NB4 (cell line): ENCODE measurements at places on chromosomes 16 and 17.

DNA sequence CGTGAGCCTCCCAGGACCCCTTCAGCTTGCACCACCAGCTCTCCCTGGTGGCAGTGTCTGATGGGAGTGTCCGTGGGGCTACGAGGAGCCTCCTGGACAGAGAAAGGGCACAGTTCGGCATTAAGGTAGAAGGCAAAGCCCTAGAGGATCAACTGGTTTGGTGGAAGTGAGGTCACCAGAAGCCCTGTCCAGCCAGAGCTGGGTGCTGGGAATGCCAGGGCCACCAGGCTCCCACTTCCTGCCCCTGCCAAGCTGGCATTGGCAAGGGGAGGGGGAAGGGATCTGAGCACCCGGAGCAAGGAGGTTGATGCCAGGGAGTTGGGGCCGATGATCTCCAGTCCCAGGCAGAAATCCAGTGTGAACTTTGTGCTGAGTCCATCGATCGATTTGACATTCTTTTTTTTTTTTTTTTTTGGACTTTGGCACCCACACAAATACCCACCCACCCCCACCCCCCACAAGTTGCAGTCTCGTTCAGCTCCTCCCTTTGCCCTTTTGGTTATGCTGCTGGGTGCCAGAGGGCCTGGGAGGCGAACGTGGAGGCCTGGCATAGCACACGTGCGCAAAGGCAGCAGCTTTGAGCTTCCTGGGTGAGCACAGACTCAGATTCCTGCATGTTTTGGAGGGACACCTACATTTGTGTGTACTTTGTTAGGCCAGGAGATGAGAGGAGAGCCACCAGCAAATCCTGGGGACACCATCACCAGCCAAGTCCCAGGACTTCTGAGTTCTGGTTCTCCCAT lies 2.1 kb downstream of the NHERF1 start:
- DNase-seq, result peak; percentile 47

- DNase-seq, result no peak
Measured at GRCh38 chr16:2929693-2930092, 18.0 kb downstream of the FLYWCH1 start.

DNA sequence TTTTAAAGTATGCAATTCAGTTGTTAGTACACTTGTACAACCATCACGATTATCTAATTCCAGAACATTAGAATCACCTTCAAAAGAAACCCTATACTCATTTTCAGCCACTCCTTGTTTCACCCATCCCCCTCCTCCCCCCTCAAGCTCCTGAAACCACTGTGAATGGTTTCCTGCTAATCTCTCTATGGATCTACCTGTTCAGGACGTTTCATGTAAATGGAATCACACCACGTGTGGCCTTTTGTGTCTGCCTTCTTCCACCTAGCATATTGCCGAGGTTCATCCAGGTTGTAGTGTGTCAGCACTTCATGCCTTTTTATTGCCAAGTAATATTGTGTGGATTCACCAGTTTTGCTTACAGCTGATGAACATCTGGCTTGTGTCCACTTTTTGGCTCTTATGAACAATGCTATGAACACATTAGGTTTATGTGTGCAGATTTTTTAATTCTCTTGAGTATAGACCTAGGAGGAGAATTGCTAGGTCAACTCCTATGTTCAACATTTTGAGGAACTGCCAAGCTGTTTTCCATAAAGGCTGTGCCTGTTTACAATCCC lies 17.8 kb downstream of the EIF4A3 start:
- no peak for DNase-seq

GRCh38 chr16:3999479-4000325 lies 116.5 kb downstream of the ADCY9 start:
- DNase-seq, result no peak

DNA sequence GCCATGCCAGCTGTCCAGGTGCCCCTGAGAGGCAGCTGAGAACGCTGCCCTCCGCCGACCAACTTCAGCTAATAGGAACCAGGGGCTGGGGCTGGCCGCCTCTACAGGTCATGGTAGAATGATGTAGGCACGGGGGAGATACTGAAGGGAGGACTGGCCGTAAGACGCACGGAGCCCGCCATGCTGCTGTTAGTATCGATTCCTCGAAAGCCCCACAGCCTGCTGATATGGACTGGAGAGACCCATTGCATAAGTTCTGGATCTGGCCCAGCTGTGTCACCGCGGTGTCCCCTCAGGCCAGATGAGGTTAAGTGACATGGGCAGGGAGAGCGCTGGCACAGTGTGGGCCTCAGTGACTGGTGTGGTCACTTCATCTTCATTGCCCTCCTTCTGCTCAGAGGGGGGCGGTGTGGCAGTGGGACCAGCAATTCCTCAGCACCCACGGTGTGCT lies 75.6 kb downstream of the AMFR start:
- DNase-seq, result no peak

GRCh38 chr17:15181333-15181732 lies 83.8 kb downstream of the PMP22 start:
- DNase-seq, result no peak

GRCh38 chr17:80981062-80981902 lies 10.4 kb upstream of the CHMP6 start:
- no peak for DNase-seq

DNA sequence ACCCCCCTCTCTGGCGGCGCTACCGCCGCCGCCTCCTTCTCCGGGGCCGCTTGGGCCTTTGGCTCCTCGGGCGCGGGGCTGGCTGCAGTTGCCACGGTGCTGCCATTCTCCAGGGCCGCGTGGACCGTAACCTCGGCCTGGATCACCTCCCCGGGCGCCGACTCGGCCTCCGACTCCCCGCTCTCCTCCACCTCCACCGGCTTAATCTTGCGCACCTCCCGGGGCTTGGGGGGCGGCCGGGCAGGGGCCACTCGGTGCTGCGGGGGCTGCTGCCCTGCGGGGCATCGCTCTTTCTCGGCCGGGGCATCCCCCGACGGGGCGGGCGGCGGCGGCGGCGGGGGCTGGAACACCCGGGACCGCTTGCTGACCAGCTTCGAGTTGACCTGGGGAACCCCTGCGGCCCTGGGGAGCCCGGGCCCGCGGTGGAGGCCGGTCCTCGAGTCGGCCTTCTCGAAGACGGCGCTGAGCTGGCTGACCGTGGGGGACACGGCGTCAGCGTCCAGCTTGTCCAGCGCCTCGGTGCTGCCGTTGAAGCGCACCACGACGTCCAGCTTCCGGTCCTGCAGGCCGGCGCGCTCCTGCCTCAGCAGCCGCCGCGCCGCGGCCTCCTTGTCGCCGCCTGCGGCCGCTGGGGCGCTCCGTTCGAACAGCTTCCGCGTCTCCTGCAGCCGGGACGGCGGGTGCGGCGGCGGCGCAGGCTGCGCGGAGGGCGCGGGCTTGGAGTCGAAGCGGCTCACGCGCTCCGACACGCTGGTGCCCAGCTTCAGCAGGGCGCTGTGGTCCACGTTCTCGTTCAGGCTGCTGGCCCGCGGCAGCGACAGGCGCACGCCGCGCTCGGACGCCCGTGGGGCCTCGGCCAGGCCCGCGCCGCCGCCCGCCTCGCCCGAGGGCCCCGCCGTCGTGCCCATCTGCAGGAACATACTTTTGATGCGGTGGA lies 792 bp downstream of the PPP1R9B start:
- DNase-seq, result peak; percentile 83

GRCh38 chr16:11759163-11759834 lies 16.6 kb upstream of the TXNDC11 start:
- no peak for DNase-seq

GRCh38 chr17:81404558-81405165 lies 9.4 kb downstream of the BAHCC1 start:
- DNase-seq, result no peak

DNA sequence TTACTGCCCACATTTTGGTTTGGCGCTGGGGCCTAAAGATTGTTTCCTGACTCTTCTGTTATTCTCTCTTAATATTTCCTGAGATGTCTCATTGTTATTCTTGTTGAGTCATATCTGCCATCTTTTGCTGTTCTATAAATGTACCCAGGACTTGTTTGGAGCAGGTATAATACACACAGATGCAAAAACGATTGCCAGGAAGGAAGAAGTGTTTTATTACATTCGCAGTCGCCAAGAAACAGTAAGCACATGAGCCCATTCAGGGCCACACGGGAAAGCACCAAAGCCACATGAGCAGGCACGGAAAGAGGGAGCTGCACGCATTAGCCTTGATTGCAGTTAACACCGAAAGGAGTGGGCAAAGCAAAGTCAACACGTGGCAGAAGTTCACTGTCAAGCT lies 70.2 kb downstream of the ARHGAP44 start:
- DNase-seq, result no peak
